ENCODE measurements at places on chromosomes 7 and 10.
A peak's percentile ranks its signal among the peaks of the same experiment; 100 is the strongest.

DNA sequence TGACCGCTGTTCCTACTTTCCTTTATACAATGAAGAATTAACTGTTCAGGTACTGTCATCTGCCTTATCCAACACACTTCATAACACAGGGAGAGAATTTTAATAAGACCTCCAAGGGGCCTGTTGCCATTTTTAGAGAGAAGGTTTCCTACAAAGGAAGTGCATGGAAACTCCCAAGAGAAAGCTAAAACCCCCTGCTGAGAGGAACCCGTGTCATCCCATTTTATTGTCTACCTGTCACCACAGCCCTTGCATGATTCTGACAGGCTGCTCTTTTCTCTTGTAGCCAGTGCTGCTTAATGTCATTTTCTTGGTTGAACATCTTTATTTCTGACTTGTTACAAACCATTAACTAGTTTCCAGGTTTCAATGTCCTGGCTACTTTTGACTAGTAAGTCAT is 98.4 kb downstream of the SNX10 start:
- no peaks in the 10 kb centered on the region for H3K27me3 ChIP-seq
- H3K4me3 ChIP-seq: no peak overlapping the region
- peaks cover 34% of the 10 kb centered on the region for H3K4me1 ChIP-seq
- no peak overlapping the region for H3K27ac ChIP-seq
- DNase-seq: no peak

DNA sequence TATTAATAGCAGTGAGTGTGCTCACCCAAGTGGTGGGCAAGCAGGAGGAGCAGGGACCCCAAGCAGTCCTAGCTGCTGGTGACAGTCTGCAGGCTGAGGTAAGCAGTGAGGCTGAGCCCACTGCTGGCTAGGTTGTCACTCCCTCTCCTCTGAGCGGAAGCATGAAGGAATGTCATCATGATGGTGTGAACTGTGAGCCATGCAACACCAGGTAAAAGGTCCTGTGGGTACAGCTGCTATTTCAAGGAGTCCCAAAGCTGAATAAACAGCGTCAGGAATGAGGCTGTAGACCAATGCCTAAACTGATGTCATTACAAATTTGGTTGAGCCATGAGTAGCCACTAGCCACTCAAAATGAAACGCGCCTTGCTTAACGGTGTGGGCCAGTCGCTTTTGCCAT is 126.1 kb downstream of the RNF32 start:
- no peak overlapping the region for H3K4me3 ChIP-seq
- no peaks in the 10 kb centered on the region for H3K27me3 ChIP-seq
- H3K4me1 ChIP-seq: peaks cover 8% of the 10 kb centered on the region
- no peak overlapping the region for H3K27ac ChIP-seq
- no peak for DNase-seq

- H3K4me3 ChIP-seq: peak overlapping the region; percentile 89
- H3K27me3 ChIP-seq: no peaks in the 10 kb centered on the region
- H3K36me3 ChIP-seq: peaks cover 1% of the 10 kb centered on the region
- H3K4me1 ChIP-seq: peaks cover 85% of the 10 kb centered on the region
- DNase-seq: peak; percentile 58
- peak overlapping the region; percentile 100 for H3K27ac ChIP-seq
These were observed 6.7 kb downstream of the SKAP2 start for GRCh38 chr7:26857506-26858240.

GRCh38 chr10:110556969-110557601 is 10.4 kb upstream of the SMC3 start:
- H3K27me3 ChIP-seq: peaks cover 2% of the 10 kb centered on the region
- H3K4me1 ChIP-seq: peaks cover 7% of the 10 kb centered on the region
- DNase-seq: no peak
- H3K36me3 ChIP-seq: no peaks in the 10 kb centered on the region

- H3K4me1 ChIP-seq: peaks cover 20% of the 10 kb centered on the region
- H3K36me3 ChIP-seq: no peaks in the 10 kb centered on the region
- no peak overlapping the region for H3K4me3 ChIP-seq
These were observed 1.1 kb upstream of the LBX1 start for GRCh38 chr10:101230183-101230917.

DNA sequence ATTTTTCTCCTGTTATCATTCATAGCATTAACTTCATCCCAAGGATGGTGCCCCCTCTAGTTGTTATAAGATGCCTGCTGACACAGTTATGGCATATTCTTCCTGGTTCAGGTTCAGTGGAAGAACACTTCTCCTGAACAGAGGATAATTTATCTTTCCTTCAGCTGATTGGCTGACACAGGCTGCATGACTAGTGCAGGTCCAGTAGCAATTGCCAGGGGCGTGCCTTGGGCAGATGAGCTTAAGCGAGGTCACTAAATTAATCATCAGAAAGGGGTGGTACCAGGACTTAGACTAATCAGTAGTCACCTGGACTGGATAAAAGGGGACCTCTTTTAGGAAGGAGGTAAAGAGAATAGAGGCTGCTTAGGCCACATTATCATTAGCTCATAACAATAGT is 42.3 kb downstream of the BZW2 start:
- no peaks in the 10 kb centered on the region for H3K27me3 ChIP-seq
- peak overlapping the region; percentile 63 for H3K27ac ChIP-seq
- H3K36me3 ChIP-seq: peaks cover 45% of the 10 kb centered on the region
- H3K4me1 ChIP-seq: peaks cover 10% of the 10 kb centered on the region
- H3K4me3 ChIP-seq: no peak overlapping the region
- DNase-seq: no peak

DNA sequence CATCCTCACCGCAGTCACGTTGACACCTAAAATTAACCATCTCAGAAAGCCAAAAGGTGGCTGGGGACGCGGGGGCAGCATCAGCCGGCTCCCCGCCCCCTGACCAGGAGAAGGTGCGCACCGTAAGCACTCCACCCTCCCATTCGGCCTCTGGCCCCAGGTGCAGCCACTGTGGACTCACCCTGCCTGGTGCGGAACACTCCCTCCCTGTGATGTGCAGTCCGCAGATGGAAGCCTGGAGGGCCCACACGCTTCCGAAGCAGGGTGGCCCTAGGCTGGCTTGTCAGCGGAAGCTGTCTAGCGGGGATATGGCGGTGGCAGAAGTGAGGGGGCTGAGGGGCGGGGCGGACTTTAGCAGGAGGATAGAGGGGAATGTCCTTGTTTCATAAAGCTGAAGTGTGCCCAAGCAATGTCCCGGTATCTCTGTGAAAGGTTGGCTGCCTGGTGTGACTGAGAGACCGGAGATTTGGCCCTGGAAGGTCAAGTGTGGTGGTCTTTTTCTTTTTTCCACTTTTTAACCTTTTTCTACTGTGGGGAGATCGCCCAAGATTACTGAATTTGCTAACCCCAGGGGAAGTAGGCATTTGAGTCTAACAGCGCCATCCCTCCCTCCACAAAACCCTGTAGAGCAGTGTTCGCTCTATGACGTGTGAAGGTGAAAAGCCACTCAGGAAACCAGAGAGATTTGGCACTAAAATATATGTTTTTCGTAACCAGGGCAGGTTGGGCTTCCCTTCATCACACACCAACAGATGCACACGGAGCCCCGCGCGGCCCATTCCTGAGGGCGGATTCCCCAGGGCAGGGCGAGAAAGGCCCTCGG is 74.7 kb downstream of the CXCL12 start:
- peak overlapping the region; percentile 43 for H3K4me3 ChIP-seq
- H3K36me3 ChIP-seq: no peaks in the 10 kb centered on the region
- peaks cover 15% of the 10 kb centered on the region for H3K4me1 ChIP-seq
- DNase-seq: no peak
- no peak overlapping the region for H3K27ac ChIP-seq
- H3K27me3 ChIP-seq: peaks cover 7% of the 10 kb centered on the region
